ENCODE measurements at places on chromosomes 12 and 14.

- DNase-seq: peak; percentile 61
Measured at GRCh38 chr14:65179918-65180724, 77.8 kb upstream of the MAX start.

- no peak for DNase-seq
Measured at GRCh38 chr14:99062216-99062615, 209.8 kb downstream of the BCL11B start.

DNA sequence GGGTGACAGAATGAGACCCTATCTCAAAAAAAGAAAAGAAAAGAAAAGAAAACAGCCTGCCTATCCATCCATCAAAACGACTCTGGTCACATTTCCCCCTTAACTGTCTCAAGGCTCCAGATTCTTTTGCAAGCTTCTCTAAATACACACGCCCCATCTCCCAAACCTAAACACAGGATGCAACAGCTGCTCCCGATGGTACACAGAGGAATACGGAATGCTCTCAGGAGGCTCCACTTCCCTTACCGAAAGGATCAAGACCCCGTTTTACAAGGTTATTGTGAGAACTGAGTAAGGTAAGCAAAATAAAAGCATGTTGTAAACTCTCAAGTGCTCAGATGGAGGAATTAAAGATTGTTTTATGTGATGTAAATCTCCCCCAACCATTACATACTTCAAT is 62.3 kb downstream of the NT5DC3 start:
- DNase-seq: no peak

DNA sequence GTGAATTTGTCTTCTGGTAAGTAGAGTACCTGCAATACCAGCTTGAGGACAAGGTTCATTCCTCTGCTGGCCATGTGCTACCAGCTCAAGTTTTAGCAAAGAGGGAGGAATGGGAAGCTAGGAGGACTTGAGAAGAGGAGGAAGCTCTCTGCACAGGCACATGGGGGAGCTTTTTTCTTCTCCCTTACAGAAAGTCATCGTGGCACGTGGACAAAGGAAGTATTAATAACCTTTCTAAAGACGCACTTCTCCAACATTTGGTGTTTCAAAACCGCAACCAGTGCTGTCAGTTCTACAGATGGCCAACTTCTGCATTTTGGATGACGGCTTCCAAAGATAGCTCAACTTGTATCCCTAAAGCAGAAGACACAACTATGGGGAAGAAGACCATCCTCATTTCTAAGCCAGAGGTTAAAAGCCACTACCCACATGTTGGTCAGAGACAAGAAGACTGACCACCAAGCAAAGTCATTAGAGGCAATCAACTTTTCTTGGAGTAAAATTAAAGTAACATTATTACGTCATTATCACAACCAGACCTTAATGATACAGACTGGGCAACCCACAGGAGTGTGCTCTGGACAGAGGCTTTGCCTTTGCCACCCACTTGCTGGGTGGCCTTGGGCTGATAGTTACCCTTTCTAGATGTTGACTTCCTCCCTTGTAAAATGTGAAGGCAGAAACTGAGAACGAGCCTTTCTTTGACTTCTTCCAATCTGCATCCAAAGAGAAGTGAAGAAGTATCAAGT is 12.3 kb upstream of the TMED10 start:
- DNase-seq: no peak

DNA sequence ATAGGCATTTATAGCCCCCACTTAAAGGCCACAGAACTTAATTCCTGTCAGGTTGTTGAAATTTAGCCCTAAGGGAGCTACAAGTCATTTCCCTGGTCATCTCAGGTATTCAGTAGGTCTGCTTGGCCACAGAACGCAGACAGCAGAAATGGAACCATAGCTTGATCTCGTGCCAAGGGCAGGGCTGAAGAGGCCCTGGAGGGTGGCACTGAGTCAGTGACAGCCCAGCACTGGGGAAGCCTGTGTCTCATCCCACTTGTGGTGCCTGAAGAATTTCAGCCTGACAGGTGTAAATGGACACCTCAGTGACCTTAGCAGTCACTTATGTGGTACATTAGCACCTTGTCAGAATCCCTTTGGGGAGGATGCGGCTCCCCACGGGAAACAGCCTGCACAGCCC is 6.6 kb downstream of the PRKAB1 start:
- no peak for DNase-seq

- DNase-seq: peak; percentile 8
Measured at GRCh38 chr12:88241862-88242570, 99.9 kb downstream of the TMTC3 start.

GRCh38 chr12:111178181-111179081 is 190.5 kb downstream of the PHETA1 start:
- no peak for DNase-seq

DNA sequence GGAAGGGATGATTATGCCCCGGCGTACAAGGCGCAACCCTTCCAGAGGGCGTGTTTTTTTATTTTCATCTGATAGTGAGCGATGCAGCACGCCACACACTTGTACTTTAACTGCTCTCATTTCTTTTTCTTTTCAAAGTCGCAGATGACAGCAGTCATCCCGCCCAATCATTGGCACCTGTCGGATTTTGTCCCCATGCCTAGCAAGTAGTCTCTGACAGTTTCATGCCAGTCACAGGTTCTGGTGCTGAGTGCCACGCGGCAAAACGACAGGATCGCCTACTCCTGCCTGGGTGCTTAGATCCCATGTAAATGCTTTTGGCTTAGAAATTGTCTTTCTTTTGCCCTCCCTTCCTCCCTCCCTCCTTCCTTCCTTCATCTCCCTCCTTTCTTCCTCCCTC is 117.7 kb downstream of the GLT1D1 start:
- DNase-seq: no peak

DNA sequence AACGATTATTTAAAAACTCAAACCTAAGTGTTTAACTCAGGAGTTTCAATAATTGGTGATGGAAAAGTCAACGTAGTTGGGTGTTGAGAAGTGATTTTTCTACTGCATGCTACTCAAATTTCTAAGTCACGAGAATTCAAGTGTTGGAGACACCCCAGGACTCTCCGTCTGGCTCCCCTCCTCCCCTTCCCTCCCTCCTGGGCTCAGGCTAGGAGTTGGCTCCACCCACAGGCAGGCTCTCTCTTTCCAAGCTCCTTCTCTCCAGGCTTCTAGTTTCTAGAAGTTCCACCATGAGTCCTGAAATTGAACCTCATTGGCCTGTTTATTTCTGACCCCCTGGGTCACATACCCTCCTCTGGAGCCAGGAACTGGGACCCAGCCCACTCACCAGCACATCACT is 73.0 kb downstream of the TMEM132D start:
- no peak for DNase-seq

GRCh38 chr14:89215114-89215513 is 201.9 kb downstream of the FOXN3 start:
- no peak for DNase-seq

GRCh38 chr14:82313889-82314288 is 780.2 kb upstream of the SEL1L start:
- DNase-seq: no peak

DNA sequence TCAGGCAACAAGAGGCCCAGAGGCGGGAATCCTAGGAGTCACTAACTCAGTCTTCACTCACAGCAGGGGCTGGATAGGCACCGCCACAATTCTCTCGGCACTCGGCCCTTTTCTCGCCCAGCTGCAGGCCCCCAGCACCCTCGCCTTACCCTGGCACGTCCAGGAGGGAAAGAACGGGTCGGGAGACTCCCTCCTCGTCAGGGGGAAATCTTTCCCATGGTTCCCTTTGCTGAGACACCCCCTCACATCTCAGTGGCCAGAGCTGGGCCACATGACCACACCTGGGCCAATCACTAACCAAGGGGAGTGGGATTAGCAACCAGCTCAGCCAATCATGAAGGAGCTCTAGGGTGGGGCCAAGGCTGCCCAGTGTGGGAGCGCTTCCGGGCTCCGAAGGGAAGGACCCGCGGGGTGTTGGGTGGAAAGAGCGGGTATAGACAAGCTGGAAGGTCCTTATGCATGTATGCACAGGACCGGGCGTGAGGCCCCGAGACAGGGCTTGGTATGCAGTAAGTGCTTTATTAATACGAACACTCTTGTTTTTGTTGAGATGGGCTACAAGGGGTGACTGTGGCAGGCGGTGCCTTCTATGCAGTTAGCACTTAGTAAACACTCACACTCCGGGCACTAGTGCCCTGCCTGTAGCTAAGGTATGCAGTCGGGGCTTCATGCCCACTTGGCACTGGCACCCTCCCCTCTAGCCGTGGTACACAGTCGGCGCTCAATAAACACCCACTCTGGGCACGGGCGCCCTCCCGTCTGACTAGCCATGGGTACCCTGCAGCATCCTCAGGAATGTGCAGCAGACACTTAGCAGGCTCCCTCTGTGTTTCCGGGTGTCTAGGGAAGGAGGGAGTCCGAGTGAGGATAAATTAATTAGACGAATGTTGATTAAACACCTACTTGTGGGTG is 40.3 kb downstream of the ADGRD1 start:
- no peak for DNase-seq

DNA sequence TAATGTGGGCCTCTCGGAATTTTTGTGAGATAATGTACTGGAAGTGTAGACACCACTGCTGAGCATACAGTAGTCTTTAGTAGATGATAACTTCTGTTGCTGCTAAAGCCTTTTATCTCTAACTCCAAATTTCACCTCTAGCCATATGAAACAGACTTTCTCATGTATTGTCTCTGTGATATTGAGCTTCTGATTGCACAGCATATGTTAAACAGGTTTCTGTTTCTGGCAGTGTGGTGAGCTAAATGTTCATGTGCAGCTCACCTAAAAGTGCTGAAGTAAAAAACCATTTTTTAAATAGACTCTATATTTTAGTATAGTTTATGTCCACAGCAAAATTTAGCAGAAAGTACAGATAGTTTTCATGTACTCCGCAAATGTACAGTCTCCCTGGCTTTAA is 89.3 kb upstream of the ALX1 start:
- no peak for DNase-seq

DNA sequence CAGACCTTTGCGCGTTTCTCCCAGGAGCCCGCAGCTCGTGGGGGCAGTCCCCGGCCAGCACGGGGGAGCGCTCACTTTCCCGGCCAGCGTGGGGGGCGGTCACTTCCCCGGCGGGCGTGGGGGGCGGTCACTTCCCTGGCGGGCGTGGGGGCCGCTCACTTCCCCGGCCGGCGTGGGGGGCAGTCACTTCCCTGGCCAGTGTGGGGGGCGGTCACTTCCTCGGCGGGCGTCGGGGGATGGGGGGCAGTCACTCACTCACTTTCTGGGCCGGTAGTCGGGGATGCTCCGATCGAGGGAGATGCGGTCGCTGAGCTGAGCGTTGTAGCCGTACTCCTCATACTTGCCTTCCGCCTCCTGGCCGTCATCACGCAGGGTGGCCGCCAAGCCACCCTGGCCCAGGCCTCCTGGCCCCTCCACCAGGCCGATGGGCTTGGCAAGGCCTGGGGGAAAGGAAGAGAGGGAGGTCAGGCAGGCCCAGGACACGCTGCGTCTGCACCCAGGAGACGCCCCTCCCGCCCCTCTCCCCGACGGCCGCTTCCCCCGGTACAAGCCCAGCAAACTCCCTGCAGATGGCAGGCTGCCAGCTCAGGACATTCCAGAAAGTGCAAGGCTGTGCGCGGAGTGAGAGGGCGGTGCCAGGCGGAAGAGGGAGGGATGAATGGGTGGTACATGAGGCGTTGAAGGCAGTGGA is 43.3 kb downstream of the GALNT9 start:
- DNase-seq: no peak

GRCh38 chr12:98817742-98818141 is 172.7 kb downstream of the APAF1 start:
- DNase-seq: no peak

GRCh38 chr12:76811976-76812375 is 48.1 kb downstream of the ZDHHC17 start:
- no peak for DNase-seq

GRCh38 chr12:128091951-128092382 is 175.0 kb upstream of the TMEM132C start:
- no peak for DNase-seq

- DNase-seq: no peak
Measured at GRCh38 chr12:72275526-72275925, 3.4 kb downstream of the TRHDE start.

- no peak for DNase-seq
Measured at GRCh38 chr12:73210548-73211204, 938.5 kb downstream of the TRHDE start.

DNA sequence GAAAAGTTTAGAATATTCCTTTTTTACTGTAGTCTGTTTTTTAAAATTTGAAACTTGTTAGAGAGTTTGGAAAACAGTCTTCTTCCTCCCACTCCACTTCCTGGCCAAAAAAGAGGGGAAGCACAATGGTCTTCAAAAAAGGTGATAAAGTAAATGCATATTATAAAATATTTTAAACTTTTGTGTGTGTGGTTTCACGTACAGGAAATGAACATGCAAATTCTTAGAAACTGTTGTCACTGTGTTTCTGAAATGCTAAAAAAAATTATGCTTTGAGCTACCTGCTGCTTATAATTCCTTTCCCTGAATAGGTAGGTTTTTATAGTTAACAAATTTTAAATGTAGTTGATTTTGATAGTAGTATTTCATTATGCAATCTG is 2.9 kb downstream of the FGFR1OP2 start:
- no peak for DNase-seq

GRCh38 chr14:68967459-68967940 is 11.6 kb downstream of the ACTN1 start:
- DNase-seq: no peak

GRCh38 chr14:103028161-103028767 is 29.1 kb downstream of the CDC42BPB start:
- no peak for DNase-seq

GRCh38 chr12:102673606-102674005 is 193.2 kb upstream of the IGF1 start:
- DNase-seq: no peak

- DNase-seq: no peak
Measured at GRCh38 chr14:20539906-20540305, 20.9 kb downstream of the RNASE9 start.

DNA sequence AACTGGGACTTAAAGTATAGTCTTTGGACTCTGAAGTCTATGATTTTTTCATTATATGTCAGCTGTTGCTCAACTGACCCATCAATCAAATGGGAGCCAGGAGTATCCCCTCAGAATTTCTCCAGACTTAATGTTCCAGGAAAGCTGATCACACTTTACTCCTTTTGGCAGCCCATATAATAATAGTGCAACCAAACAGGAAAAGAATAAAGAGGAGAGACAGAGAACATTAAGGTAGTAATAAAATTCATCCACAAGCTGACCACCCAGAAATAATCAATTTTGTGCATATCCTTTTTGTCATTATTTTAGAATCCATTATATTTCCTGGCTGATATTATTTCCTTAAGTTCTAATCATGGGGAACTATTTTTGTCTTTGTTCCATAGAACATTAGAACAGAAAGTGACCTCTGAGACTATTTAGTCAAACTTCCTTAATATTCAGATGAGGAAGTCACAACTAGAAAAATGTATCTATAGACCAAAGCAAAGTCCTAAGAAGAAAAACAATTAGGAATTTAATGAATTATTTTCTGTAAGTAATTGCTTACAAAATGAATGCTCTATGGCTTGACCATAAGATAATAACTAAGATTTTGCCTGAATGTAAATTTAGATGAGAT is 238.1 kb upstream of the SEL1L start:
- DNase-seq: no peak

- no peak for DNase-seq
Measured at GRCh38 chr14:75847584-75847983, 134.2 kb downstream of the TGFB3 start.

- DNase-seq: no peak
Measured at GRCh38 chr14:86915406-86915805, 1077.6 kb downstream of the GALC start.

Measured in activated naive CD4-positive, alpha-beta T cell treated with Interleukin-2 at 50 U/mL for 16 hours (primary cell).